ENCODE measurements at places on chromosomes 5 and 9.
A peak's percentile ranks its signal among the peaks of the same experiment; 100 is the strongest.

- DNase-seq: no peak
These were observed 8.4 kb upstream of the RGS7BP start for GRCh38 chr5:64497386-64497785.

- no peak for DNase-seq
These were observed 399.8 kb upstream of the PIK3R1 start for GRCh38 chr5:67815455-67816391.

GRCh38 chr5:76256116-76256889 is 146.8 kb upstream of the IQGAP2 start:
- DNase-seq: peak; percentile 20

GRCh38 chr9:78668148-78668832 is 371.4 kb downstream of the PSAT1 start:
- no peak for DNase-seq

DNA sequence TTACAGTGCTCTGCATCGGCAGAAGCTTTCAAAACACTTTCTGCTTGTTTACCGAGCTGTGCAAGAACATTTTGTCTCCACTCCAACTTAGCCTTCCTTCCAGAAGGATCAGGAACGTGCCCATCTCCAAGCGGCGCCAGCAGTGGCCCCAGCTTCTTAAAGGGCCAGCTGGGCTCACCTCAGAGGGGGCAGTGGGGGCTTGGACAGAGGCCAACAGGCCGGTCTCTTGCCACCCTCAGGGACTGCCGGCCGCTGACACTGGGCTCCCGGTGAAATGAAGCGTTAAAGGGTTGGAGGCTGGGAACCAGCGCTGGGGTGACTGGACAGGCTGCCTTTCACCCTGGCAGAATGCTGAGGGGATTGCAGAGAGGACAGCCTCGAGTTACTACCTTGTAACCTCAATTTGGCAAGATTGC is 67.0 kb upstream of the RNU6ATAC start:
- DNase-seq: no peak

GRCh38 chr5:10786835-10787234 is 25.8 kb upstream of the DAP start:
- no peak for DNase-seq

GRCh38 chr9:89822996-89823395 is 218.2 kb downstream of the GADD45G start:
- DNase-seq: no peak

- DNase-seq: no peak
These were observed 25.3 kb downstream of the LRRC70 start for GRCh38 chr5:62603934-62604333.

GRCh38 chr9:107425101-107426025 is 64.2 kb downstream of the KLF4 start:
- peak; percentile 9 for DNase-seq

DNA sequence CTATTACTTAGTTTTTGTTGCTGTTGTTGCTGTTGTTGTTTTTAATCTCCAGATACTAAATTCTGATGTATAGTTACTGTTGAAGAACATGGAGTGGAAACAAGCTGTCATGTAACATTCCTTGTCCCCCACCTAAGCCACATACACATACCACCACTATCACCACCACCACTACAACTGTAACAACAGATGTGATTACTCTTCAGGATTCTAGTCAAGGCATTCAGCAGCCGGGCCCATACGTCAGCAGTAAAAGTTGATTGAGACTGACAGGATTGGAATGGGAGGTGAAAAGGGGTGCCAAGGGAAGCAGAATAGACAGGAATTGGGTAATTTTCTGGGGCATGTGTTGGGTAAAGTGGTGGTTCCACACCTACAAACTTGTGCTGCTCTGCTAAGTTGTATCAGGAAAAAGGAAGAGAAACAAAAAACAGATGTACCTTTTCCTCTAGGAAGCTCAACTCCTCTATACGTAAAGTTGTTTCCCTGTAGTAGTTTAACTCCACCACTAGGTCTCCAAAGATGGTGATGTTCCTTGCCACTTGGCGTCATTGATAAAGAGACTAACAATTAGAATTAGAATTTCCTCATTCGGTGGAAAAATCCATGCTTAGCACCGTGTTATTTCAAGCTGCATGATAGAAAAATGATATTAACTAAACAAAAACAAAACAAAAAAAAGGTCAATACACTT is 138.6 kb downstream of the ARRDC3 start:
- DNase-seq: no peak

DNA sequence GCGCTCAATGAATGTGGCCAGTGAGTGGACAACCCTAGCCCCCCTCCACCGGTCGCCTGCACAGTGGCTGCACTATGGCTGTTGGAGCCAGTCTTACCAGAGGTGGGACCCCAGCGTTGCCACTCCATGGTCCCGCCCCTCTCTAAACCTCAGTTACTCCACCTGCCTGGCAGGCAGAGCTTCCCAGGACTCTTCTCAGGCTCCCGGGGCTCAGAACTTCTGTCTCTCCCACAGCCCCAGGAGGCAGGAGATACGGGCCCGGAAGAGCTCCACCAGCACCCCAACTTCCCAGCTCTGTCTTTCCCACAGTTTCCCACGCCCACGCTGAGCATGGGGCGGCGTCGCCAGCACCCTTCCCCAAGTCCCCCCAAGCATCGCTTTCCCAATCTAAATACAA is 975 bp downstream of the RASGEF1C start:
- DNase-seq: no peak

- DNase-seq: no peak
These were observed 41.9 kb downstream of the TAS2R1 start for GRCh38 chr5:9588254-9588653.

DNA sequence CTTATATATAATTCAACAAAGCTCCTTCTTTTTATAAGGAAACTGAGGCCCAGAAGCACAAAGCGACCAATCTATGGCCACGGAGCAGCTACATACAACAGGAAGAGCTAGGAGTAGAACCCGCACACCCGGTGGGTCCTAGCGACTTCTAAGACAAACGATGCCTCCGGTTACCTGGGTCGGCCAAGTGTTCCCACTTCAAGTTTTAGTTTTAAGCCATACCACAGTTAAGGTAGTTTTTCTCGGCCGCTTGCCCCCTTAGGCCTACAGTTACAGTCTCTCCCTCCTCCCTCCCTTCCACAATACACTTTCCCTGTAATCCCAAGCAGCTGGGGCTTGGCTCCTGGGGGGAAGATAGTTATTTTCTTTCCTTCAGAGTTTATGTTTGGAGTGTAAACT is 533 bp downstream of the SREK1IP1 start:
- no peak for DNase-seq

GRCh38 chr9:83239747-83240146 is 176.8 kb upstream of the RASEF start:
- no peak for DNase-seq

- DNase-seq: no peak
These were observed 294.5 kb upstream of the TAS2R1 start for GRCh38 chr5:9924614-9925013.

GRCh38 chr5:139651853-139652787 is 4.0 kb downstream of the CXXC5 start:
- DNase-seq: peak; percentile 26

- no peak for DNase-seq
These were observed 7.2 kb downstream of the MLANA start for GRCh38 chr9:5897851-5898250.

GRCh38 chr5:134113363-134113889 is 1.1 kb upstream of the TCF7 start:
- no peak for DNase-seq

DNA sequence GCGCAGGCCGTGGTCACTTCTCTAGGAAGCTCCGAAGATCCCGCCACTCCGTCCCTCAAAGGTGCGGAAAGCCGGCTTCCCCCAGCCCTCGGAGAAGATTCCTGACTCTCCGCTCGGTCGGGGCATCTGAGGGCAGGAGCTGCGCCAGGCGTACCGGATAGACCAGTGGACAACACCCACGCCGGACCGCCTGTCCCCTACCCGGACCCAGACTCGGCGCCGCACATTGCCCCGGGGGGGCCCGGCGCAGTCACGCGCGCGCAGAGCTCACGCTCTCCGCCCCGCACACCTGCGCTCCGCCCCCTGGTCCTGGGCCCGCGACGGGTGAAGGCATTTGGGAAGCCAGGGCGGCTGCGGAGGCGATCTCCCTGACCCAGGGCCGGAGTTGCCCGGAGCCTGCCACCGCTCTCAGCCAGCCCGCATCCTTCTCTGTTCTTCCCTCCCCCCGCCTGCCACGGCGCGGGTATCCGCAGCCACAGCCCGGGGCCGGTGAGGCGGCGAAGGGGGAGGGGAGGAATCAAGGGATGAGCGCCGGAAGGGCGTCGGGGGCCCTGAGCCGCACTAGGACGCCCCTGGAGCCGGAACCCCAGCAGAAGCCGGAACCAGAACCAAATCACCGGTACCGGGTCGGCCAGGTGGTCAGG is 448 bp downstream of the RELL2 start:
- DNase-seq: peak; percentile 54

DNA sequence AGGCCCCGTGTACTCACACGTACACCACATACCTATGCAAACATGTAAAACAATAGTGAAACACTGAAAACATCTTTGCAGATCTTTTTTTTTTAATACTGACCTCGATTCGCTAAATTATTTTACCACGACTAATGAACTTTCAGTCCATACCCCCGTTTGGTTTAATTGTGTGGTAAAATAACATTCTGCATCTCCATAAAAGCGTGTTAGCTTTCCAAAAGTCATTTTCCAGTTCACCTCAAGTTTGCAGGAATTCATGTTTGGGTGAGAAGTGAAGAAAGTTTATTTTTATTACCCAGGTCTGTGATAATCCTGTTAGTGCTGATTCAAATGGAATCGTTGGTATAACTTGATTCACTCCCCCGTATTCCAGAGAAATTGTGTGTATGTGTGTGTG is 652 bp downstream of the ARSK start:
- no peak for DNase-seq

GRCh38 chr5:122120493-122120892 is 8.9 kb upstream of the ZNF474 start:
- DNase-seq: no peak

DNA sequence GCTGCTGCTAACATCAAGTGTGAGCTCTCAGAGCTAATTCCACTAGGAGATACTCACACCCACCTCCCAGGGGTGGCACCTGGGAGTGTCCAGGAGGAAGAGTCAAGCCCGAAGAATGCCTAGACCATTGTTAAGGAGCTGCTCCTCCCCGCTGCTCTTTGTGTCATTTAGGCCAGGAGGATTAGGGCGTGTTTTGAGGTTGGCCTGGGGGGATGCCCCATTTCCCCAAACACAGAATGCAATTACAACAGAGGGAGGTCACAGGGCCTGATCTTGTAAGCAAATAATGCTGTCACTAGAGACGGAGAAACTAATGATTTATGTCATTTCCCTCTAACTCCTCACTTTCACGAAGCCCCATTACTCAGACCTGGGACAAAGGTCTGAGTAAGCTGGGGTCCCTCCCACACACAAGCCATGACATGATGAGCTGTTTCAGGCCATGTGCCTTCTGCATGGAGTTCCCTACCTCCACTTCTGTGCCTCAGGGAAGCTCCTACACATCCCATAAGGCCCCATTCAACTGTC is 312.5 kb downstream of the ACTL7B start:
- no peak for DNase-seq

GRCh38 chr9:132802121-132802795 is 75.8 kb downstream of the AK8 start:
- no peak for DNase-seq

GRCh38 chr5:75043633-75044264 is 8.6 kb downstream of the GCNT4 start:
- no peak for DNase-seq

DNA sequence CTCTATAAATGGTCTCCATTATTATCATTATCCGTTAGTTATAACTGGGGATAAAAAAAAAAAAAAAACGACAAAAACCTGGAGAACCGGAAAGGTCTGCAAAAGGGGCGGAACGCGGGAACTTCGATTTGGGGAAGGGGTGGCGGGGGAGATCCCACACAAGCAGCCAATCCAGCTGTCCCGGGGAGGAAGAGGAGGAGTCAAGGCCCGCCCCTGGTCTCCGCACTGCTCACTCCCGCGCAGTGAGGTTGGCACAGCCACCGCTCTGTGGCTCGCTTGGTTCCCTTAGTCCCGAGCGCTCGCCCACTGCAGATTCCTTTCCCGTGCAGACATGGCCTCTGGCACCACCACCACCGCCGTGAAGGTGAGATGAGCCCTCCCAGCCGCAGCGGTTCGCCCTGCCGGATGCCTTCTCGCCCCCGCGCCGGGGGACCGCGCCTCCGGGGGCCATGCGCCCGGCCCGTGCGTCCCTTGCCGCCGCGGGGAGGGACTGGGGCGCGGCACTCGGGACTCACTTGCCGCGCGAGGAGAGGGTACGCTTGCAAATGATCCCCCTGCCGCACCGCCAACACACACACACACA is at the start of gene MTAP:
TSS of gene MTAP (plus strand) at position 219 of the 583 bp plus-strand sequence. CDS start at position 332, 113 bp downstream.
- DNase-seq: peak; percentile 59

GRCh38 chr9:6924988-6925563 is 167.3 kb downstream of the KDM4C start:
- no peak for DNase-seq

- no peak for DNase-seq
These were observed 78.2 kb upstream of the ADCY2 start for GRCh38 chr5:7317751-7318150.

DNA sequence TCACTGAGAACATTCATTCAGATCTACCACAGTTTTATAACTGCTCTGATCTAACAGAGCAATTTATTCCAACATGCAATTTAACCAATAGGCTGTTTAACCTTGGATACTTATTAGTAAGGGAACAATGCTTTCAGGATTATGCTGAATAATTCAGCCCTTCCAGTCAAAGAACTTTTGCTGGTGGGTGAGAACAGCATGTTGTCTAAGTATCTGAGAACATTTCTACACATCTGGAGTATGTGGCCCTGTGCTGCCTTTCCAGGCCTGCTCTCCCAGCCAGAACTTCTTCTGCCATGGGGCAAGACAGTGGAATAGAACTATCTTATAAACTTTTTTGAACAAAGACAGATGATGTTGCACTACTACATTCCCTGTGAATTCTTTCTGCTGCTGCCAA is 55.8 kb downstream of the NFIB start:
- no peak for DNase-seq

Measured in activated T-helper 9 cell treated with anti-CD3 and anti-CD28 coated beads, Interleukin-2, amount 50 U/mL, for 16 hours (primary cell).